Right forelimb (tissue), 1 donor: ENCODE measurements at places on chromosomes 7 and 10.
A peak's percentile ranks its signal among the peaks of the same experiment; 100 is the strongest.

DNA sequence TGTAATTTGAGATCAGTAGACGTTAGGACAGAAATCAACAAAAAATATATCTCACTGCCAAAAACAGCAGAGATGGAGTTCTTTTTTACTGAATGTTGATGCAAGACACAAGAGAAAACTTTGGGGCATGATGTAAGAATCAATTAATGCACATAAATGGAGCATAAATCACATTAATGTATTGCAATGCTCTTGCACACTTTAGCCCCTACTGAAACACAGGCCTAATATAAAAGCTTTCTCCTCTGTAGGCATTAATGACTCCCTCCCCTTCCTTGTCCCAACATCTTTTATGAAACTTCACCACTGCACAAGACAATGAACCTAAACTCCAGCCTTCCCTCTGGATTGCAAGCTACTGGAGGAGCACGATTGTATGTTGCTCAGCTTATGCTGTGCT is 58.8 kb downstream of the CACNA2D1 start:
- DNase-seq = no peak

- DNase-seq = no peak
Observed at GRCh38 chr7:42314696-42315095, 77.7 kb upstream of the GLI3 start.

DNA sequence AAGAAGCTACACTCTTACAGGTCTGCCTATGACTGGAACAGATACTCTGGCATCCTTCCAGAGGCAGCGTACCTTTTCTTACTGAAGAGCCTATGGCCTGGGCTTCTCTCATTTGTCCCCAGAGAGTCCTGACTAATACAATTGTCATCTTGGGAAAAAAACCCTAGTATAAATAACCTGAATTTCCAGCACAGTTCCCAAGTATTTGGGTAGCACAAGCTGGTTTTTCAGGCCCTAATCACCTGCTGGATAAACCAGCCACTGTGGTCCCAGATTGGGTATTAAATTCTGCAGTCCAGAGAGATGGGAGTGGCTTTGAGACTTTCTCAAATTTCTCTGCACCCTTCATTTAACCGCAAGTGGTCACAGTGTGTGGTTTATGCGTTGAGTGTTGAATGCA is 186.8 kb upstream of the NEBL start:
- DNase-seq = no peak

DNA sequence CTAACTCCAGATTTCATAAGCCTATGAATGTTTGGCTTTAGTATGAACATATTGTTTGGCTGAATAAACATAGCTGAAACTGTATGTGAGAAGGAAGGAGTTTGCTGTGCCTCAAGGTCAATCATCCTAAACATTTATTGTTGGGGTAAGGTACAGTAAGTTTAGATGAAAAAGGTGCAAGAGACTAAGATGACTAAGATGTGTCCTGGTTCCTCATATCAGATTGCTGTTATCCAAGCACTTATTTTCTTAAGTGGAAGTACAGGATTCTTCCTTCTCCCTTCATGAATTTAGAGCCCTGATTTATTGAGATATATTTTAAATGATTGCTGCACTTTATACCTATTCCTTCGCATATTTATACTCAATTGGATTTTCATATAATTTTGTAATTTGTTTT is 12.2 kb downstream of the MDFIC start:
- no peak for DNase-seq

- no peak for DNase-seq
Observed at GRCh38 chr7:155739538-155740143, 72.6 kb downstream of the SHH start.

GRCh38 chr10:48550977-48551376 is 53.9 kb downstream of the ARHGAP22 start:
- no peak for DNase-seq

GRCh38 chr7:130345136-130345535 is 520 bp downstream of the CPA5 start:
- peak; percentile 66 for DNase-seq

DNA sequence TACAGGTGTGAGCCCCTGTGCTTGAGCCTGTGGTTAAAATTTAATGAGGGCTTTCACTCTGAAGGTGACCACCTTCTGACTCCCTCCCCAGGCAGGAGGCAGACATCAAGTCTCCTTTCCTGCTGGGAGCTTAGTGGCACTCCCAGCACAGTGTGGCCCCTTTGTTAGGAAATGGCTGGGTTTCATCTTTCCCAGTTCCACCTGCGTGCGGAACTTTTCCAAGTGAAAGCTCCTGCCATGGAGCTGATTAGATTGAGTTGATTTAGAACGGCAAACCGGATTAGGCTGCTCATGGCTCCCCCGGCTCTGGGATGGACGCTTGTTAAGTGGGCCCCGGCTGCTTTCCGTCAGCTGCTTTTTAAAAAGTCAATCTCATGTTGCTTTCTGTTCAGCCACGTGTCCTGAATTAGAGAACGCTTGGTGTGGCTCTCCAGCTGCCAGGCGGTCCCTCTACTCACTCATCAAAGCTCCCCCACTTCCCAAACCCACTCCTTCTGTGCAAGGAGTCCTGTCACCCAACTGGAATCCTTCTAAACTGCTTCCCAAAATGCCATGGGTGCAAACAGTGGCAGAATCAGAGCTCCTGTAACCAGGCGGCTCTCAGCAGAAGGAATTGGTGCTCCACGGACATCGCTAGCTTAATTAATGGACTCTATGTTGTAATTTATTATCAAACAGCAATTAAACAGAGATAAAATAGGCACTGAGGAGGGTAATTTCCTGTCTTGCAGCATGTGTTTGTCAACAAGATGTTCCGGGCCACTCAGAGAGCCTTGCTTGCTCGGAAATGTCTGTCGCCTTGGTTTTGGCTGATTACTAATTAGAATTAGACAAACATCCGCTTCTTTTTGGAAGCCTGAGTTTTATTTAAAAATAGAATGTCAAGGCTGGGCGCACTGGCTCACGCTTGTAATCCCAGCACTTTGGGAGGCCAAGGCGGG is 551.2 kb downstream of the GALNT17 start:
- no peak for DNase-seq

- DNase-seq = no peak
Observed at GRCh38 chr7:155372782-155373358, 75.2 kb downstream of the INSIG1 start.

DNA sequence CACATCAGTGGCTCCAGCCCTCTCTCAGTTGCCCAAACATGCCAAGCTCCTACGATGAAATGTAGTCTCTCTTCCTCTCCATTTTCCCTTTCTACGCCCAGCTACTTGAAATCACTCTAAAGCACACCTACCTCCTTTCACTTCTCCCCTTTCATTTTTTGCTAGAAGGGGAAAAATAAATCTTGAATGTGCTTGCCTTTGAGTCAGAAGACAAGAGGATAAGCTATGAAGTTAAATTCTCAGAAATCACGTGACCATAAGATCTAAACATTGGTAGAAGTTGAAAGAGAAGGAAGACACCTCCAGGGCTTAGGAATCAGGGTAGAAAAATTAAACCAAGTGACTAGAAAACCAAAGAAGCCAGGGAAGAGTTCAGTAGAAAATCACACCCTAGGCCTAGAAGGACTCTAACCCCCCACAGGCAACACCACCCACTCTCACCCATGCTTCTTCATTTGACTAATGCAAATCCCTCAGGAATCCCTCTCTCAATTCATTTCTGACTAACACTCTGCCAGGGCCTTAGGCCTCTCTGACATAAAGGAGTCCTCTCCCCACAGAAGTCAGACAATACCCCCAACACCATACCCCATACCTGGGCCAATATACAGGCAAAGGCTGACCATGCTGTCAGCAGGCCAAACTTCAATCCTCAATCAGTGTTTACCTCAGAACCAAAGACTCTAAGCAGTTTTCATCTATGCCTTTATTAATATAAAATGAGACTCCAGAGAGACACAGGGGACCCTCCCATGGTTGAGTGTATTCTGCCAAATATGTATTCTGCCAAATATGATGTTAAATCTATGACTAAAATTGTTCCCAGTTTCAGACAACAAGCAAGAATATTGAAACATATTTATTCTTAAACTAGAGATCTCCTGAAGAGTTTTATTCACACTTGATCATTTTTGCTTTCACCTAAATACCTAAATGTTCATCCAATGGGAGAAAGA is 84.8 kb downstream of the ELMO1 start:
- DNase-seq = no peak

GRCh38 chr10:50629495-50630122 is 5.9 kb upstream of the SGMS1 start:
- DNase-seq = no peak

DNA sequence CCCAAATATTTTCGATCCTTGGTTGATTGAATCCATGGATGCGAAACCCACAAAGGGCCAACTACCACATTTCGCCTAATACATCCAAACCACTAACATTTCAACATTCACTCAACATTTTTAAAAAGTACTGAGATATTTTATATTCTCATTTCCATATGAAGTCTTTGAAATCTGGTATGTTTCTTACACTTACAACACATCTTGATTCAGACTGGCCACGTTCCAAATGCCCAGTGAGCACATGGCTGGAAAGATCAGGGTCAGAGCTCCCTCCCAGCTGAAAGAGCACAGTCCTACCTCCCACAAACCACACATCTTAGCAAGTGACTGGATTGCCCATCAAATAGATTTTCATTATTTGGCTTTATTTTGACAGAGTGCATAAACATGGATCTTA is 18.9 kb downstream of the NCAPG2 start:
- no peak for DNase-seq

DNA sequence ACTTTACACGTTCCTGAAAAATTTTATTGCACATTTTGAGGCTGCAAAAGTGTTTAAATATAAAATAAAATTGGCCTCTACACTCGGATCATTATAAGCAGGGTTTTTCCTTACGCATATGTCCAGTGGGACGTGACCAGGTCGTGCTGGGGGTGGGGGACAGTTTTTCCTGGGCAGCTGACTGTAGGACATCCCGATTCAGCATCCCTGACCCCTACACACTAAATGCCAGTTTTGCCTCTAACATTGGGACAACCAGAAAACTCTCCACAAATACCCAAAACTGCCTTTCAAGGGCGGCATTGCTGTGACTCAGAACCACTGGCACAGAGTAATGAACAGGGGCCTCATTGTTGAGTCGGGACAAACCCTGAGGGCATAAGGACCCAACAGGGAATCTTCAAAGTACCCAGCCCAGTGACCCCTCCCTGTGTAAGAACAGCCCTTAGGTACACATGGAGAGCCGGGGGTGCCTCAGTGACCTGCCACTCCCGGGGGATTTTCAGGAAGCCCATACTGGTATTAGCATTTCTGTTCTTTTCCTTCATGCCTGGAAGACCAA is 170.6 kb downstream of the ARHGAP21 start:
- no peak for DNase-seq

DNA sequence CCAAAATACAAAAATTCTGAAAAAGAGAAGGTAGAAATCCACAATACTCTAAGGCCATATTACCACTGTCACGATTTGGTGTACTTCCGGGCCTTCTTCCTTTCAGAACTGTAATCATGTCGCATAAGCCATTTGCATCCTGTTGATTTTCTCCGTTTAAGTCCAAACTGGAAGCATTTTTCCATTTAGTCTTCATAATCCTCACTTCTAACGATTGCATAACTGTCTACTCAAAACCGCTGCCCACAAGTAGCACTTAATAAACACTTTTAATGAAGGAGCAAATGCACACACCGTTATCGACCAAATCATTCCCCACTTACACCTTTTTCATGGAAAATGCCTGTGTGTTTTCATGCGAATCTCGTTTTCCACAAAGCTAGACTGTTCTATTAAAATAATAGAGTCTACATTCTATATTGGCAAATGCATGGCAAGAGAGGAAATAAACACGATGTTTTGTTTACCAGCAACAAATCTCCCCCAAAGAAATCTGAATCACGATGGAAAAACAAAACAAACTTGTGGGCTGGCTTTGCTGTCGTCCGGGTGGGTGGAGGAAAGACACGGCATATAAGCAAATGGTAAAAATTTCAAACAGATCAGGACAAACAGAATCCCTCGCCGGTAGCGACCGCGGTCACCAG is 1.0 kb downstream of the ATE1 start:
- DNase-seq = no peak

GRCh38 chr7:359766-360361 is 69.9 kb downstream of the FOXL3 start:
- no peak for DNase-seq

GRCh38 chr7:154383045-154383444 is 330.8 kb downstream of the DPP6 start:
- no peak for DNase-seq

GRCh38 chr7:77800158-77800557 is 1.6 kb downstream of the PHTF2 start:
- DNase-seq = no peak

- peak; percentile 43 for DNase-seq
Observed at GRCh38 chr10:48792687-48793096, 108.0 kb downstream of the WDFY4 start.

- no peak for DNase-seq
Observed at GRCh38 chr10:78516236-78516635, 482.6 kb downstream of the RPS24 start.

- no peak for DNase-seq
Observed at GRCh38 chr7:116576350-116577319, 51.8 kb downstream of the CAV1 start.

- no peak for DNase-seq
Observed at GRCh38 chr10:77686650-77687417, 49.2 kb upstream of the KCNMA1 start.

GRCh38 chr7:132574223-132574622 is 2.0 kb downstream of the PLXNA4 start:
- no peak for DNase-seq

DNA sequence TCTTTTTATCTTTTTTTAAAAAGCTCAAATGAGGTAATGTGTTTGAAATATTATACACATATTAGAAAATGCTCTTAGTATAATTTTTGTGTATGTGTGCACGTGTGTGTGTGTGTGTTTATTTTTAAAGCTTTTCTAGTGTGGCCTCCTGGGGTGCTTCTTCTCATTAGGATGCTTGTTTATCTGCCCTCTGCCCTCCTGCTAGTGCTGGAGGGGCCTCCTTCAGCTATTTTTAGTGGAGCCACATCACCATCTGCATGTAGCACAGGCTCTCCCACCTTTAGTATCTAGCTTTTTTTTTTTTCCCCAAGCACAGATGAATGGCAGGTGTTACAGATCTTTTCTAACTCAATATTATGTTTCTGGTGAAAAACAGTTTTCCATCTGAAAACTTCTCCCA is 155.7 kb upstream of the TMEM229A start:
- no peak for DNase-seq

- no peak for DNase-seq
Observed at GRCh38 chr7:143900230-143900766, 1.7 kb downstream of the TCAF1 start.

DNA sequence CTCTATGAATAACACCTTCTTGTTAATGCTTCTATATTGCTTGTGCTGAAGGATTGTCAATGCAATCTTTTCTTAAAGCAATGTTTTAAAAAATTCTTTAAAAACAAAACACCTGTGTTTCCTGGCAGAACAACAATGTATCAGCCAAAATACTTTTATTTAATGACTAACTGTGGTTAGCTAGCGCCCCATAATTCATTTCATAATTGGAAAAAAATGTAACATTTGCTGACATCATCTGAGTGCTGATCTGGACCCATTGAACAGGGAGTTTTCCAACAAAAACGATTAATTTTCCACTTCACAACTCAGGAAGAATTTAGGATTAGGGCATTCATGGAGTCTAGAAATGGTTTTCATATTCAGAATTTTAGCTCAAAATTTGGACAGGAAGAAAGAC is 137.6 kb upstream of the CDK6 start:
- no peak for DNase-seq

GRCh38 chr7:144821067-144821466 is 14.8 kb downstream of the TPK1 start:
- DNase-seq = no peak
